ENCODE measurements at places on chromosomes 11 and 22. TPM values are rescaled to one million over a fixed set of nuclear protein-coding genes. Genes with fewer than 3 reads are reported as not detected.

Gene PNPLA3
- total RNA-seq: 0.52 TPM

GRCh38 chr22:17152340-17152739, 6.7 kb downstream of the HDHD5 start:
- no peak for DNase-seq

DNA sequence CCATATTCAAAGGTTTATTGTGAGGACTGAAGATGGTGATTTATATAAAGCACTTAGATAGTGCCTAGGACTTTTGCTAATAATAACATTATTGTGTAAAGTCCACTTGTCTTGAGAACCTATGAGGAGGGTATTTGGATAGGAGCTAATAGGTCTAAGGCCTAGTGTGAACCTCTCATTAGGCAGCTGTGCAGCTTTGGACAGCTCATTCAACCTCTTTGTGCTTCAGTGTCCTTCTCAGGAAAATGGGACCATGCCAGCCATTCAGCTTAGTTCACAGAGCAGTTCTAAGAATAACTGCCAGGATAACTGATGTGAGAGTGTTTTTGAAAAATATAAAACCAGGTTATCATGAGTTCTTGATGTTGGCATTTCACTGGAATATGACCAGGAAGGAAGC, 56.2 kb downstream of the NAV2 start:
- DNase-seq: no peak

- DNase-seq: no peak
Measured at GRCh38 chr11:65911682-65912568, 6.9 kb downstream of the C11orf68 start.

GRCh38 chr22:26172389-26172990, 3.2 kb downstream of the SEZ6L start:
- peak; percentile 14 for DNase-seq

DNA sequence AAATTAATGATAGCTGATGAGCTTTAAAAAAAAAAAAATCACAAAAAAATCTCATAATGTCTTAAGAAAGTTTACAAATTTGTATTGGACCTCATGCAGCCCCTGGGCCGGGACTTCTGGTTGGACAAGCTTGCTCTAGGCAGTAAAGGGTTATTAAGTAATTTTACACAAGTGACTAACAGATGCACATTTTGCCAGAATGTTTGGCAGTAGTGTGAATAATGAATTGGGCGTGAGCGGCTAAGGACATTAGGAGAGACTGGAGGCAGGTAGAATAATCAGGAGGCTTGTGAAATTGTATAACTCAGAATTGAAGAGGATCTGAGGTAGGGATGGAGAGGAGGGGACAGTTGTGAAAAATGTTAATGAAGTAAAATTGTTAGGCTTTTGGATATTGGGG, 77.4 kb downstream of the HIPK3 start:
- DNase-seq: no peak
